ENCODE measurements at places on chromosomes 6 and 20.
A peak's percentile ranks its signal among the peaks of the same experiment; 100 is the strongest.

DNA sequence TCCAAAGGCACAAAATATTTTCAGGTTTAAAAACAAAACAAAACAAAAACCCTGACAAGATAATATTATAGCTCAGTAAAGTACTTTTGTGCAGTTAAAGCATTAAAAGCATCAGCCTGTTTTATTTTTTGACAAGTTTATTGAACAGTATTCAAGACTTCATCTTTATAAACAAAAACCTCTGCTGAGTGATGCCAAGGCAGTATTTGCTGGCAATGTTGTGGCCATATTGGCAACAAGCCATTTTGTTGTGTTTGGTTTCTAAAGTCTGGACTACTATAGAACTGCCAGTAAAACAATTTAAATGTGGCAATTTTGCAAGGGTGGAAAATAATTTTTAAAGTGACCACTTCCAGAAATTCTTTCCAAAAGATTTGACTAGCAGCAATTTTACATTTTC lies 15.9 kb downstream of the CPNE1 start:
- peak; percentile 22 for DNase-seq

GRCh38 chr6:42217157-42217518 lies 523 bp downstream of the MRPS10 start:
- DNase-seq: no peak

DNA sequence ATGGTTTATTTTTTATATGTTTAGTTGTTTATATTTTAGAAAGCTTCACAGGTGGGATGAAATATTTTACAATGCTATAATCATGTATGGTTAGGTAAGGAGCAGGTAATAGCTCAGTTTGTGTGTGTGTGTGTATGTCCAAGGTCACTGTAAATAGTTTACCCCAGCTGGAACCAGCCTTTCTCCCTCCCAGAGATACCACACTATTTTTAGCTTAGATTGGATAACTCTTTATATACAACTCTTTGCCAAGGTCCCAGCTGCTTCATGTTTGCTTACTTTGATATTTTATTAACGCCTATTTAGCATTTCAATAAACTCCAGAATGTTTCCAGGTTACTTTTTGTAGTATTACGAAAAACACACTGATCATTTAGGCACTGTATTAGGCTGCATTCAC lies 1.8 kb upstream of the PEX7 start:
- no peak for DNase-seq

DNA sequence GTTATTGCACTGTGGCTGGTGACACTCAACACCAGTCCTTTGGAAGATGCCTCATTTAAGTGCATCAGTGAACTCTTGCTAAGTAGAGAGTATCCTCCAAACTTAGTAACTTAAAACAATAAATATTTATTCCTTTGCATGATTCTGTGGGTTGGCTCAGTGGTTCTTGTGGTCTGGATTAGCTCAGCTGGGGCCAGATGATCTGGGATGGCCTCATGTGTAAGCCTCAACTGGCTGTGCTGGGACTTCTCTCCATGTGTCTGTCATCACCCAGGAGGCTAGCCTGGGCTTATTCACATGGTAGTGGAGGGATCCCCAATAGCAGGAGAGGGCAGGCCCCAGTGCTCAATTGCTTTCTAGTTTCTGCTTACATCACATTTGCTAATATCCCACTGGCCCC lies 8.3 kb downstream of the LRRN4 start:
- peak; percentile 53 for DNase-seq

GRCh38 chr20:3297079-3297378 lies 58.0 kb upstream of the SLC4A11 start:
- DNase-seq: no peak

- no peak for DNase-seq
These were observed 36.6 kb upstream of the MLIP start for GRCh38 chr6:54074578-54075195.

- DNase-seq: no peak
These were observed 74.5 kb upstream of the FAM8A1 start for GRCh38 chr6:17525637-17526036.

- DNase-seq: no peak
These were observed 216.6 kb downstream of the IBTK start for GRCh38 chr6:82030761-82031503.

DNA sequence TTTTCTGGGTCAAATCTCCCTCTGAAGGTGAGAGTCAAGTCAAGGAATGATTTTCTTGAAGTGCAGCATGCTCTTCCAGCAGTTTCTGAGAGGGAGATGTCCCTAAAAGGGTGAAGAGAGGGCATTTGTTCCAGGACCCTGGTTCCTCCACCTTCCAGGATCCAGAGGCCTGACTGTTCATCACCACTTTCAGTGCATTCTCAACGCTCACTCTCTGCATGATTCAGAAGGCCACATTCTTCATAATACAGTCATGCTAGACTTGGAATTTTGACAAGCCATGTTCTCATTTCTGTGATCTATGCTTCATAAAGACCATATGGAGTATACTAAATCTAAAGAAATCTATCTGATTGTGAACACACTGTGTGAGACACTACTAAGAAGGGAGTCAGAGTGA lies 85.1 kb downstream of the PDE7B start:
- peak; percentile 97 for DNase-seq

DNA sequence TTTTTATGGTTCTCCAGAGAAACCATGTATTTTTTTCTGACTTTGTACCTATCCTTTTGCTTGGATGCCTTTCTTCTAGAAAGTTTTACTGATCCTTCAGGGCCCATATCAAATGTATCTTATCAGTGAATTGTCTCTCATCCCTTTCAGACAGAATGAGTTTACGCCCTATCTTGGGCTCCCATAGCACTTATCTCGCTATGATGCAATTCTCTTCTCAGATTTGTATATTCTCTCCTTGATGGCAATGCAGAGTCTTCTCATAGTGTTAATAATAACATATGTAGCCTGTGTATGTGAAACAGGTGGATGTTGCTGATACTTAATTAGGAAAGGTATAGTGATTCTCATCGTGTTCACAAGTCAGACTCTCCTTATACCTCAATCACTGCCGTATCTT lies 336.2 kb downstream of the UTRN start:
- no peak for DNase-seq

GRCh38 chr6:116562614-116563013 lies 8.7 kb upstream of the RWDD1 start:
- DNase-seq: no peak

DNA sequence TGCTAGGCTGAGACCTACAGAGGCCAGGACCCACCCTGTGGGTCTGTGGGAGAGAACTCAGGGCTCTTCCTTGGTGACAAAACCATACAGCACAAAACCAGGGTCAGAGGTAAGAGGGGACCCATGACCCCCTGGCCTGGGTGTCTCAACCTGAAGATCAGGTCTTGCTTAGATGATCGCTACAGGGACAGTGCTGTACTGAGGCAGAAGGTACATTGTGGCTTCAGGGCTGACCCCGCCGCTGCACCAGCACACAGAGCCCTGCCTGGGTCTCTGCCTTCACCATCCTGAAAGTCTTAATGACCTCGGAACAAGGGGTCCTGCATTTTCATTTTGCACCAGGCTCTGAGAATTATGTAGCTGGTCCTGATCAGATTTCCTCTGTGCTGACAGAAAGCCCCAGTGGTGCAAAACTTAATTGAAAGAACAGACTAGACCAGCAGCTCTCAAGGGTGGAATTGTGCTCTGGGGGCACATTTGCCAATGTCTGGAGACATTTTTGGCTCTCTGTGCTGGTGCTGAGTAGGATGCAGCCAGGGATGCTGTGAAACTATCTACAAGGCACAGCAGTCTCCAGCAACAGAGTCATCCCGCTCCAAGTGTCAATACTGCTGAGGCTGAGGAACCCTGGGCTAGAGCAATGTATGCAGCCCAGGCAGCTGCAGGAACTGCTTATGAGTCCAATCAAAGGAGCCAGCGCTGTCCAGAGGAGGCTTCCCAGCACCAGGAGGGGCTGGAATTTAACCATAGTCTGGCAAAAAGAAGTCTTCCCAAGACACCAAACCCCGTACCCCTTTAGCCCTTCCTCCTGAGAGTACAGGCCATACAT lies 254.9 kb downstream of the ERMARD start:
- no peak for DNase-seq

- DNase-seq: no peak
These were observed 210.1 kb upstream of the FUT9 start for GRCh38 chr6:95805699-95806098.

DNA sequence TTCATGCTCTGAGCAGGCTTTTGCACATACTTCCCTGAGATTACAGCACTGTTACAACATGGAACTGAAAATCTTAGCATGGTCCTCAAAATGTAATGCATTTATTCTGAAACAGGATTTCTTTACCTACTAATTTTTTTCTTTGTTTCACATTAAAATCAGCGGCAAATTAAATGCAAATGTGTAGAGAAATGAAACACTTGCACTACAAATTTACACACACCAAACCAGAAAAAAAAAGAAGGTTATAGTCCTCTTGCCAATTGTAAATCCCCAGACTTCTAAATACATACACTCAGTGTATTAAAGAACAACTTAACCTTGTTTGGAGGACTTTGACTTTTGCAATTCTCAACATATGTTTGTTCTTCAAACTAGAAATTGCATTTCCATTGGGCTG lies 210.9 kb upstream of the TBX18 start:
- no peak for DNase-seq

- no peak for DNase-seq
These were observed 186.2 kb downstream of the EPM2A start for GRCh38 chr6:145548933-145549648.

DNA sequence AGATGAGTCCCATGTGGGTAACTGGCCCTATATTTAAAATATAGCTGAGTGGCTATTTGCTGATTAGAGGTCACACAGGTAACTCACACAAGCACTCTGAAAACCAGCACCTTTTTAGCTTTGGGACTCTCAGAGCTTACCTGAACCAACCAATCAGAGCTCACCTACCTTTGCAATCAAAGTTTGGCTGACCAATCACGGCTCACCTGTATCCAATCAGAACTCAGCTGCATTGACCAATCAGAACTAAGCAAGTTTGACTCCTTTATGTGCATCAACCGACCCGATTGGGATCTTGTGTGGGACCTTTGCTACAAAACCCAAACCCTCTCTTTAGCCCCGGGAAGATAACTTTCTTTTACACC lies 106.8 kb upstream of the NXT1 start:
- DNase-seq: no peak

GRCh38 chr6:47117314-47117713 lies 75.2 kb upstream of the ADGRF1 start:
- no peak for DNase-seq

GRCh38 chr6:18835976-18836375 lies 448.8 kb downstream of the RNF144B start:
- DNase-seq: no peak

DNA sequence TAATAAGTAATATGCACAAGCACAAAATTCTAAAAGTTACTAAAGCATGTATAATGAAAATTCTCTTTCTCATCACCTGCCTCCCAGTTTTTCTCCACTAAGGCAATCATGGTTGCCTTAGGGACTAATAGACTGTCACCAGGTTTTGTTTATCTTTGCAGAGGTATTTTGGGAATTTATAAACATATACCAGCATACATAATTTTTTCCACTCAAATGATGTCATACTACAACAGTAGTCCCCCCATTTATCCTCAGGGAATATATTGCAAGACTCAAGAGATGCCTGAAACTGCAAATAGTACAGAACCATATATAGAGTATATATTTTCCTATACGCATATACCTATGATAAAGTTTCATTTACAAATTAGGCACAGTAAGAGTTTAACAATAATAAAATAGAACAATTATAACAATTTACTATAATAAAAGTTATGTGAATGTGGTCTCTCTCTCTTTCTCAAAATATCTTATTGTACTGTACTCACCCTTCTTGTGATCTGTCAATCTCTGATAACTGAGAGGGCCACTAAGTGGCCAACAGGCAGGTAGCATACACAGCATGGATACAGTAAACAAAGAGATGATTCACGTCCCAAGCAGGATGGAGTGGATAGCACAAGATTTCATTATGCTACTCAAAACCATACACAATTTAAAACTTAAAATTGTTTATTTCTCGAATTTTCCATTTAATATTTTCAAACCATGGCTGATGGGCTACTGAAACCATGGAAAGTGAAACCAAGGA lies 19.7 kb downstream of the RBL1 start:
- peak; percentile 29 for DNase-seq

DNA sequence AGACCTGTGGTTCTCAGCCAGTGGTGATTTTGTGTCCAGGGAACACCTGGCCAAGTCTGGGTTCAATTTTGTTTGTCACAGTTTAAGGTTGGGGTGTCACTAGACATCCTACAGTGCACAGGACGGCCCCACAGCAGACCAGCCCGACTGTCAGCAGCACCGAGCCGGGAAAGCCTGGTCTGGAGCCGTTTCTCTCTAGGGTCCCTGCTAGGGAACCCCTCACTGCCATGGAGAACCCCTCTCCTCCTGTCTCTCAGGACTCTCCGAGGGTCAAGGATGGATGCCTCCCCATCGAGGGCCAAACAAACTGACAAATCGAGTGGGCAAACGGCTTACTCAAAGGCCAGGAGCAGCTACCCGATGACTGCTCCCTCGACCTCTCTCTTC lies 15.8 kb upstream of the STX16 start:
- no peak for DNase-seq

DNA sequence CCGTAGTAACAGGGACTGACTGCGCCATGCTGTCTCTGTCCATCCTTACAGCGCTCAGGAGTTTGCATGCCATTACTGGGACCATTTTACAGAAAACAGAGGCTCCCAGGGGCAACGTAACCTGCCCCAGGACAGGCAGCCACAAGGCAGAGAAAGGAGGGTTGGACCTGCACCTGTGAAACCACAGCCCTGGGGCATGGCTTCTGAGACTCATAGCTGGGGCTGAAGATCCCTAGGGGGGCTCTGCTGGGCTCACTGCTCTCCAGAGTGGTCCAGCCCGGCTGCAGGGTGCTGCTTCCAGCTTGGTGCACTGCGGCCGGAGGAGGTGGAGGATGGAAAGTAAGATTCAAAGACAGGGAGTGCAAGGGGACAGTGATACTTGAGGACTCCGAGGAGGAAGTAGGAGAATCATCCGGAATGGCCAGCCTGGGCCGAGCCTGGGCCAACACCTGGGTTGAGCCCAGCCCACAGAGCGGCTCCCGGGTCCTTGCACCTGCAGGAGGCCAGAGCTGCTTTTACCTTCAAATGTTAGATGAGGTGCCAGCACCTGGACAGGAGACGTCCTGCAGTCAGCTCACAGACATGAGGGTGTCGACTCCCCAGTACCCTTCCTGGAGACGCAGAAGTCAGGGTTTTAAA lies 183.2 kb downstream of the CDH4 start:
- no peak for DNase-seq

GRCh38 chr6:31858707-31859106 lies 3.9 kb downstream of the NEU1 start:
- DNase-seq: no peak

GRCh38 chr6:132730560-132730959 lies 16.7 kb upstream of the VNN1 start:
- DNase-seq: peak; percentile 79
